ENCODE measurements at places on chromosomes 2 and 18. TPM values are rescaled to one million over a fixed set of nuclear protein-coding genes. Genes with fewer than 3 reads are reported as not detected.

DNA sequence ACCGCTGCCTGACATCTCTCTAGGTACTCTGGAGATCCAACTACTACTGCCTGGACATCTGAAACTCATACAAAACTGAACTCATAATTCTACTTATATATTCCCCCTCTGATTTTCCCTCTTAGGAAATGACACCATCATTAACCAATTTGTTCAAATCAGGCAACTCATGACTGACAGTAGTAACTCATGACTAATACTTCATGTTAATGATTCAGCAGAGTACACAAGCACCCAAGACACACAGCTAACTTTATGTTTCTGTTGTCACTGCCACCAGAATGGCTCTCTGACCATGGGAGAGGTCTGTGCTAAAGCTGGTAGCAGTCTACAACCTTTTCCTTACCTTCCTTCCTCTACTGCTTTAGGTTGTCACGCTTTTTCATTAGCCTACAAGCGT lies 91.1 kb downstream of the ITSN2 start:
- DNase-seq: no peak

- no peak for DNase-seq
These were observed 130.1 kb downstream of the GCA start for GRCh38 chr2:162473986-162474385.

GRCh38 chr2:104562537-104562936 lies 291.4 kb upstream of the POU3F3 start:
- DNase-seq: no peak

- DNase-seq: no peak
These were observed 21.5 kb downstream of the SH2D6 start for GRCh38 chr2:85439986-85440385.

GRCh38 chr2:150873396-150873772 lies 385.9 kb upstream of the RND3 start:
- no peak for DNase-seq

GRCh38 chr18:23981369-23981980 lies 33.1 kb upstream of the TTC39C start:
- DNase-seq: no peak

DNA sequence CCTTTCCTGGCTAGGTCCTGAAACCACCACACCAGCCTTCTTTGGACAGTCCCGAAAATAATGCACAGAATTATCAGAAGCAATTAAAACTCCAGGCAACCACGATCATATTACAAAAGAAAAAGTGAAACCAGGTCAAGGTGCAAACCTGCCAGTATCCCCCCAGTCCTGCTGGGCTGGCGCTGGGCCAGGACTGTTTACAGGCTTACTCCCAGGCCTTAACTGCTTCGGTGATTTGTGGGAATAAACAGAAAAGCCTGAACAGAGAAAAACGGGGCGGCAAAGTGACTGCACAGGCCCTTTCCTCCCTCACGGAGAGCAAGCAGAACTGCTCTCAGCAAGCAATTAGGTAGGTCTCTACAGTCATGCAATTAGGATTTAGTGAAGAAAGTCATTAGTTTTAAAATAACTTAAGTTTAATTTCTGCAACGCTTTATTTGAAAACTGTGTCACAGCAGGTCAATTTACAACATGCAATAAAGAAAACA lies 1.3 kb downstream of the HDAC4 start:
- no peak for DNase-seq

- DNase-seq: no peak
These were observed 305.5 kb upstream of the HDAC4 start for GRCh38 chr2:239706367-239706766.

DNA sequence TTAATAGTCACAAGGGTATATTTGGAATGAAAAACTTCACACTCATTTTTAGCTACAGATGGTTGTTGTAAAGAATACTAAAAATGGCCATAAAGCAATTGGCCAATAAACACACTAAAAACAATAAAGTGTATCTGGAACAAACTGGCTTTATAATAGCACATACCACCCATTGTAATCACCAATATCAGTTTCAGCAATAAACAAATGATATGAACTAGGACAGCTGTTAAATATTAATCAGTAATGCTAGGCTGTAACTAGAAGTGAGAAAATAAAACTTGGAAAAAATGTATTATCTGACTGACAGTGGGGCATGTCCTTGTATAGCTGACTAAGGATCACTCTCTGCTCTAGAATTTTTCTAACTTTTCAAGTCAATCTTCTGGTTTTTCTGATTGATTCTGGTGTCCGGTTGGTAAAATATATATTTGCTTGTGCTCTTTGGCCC lies 312.5 kb downstream of the RND3 start:
- DNase-seq: no peak

DNA sequence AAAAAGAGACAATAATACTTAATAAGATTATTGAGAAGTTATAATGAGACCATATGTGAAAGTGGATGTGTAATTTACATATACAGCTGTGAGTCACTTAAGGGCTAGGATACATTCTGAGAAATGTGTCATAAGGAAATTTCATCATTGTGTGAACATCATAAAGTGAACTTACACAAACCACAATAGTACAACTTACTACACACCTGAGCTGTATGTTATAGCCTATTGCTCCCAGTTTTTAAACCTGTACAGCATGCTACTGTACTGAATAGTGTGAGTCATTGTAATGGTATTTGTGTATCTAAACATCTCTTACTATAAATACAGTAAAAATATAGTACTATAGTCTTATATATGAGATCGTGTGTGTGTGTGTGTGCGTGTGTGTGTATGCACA lies 1420.3 kb upstream of the PIK3C3 start:
- no peak for DNase-seq

GRCh38 chr2:96957244-96957643 lies 29.1 kb downstream of the FAM178B start:
- DNase-seq: no peak

- DNase-seq: no peak
These were observed 3.7 kb upstream of the IL1RN start for GRCh38 chr2:113123726-113124125.

DNA sequence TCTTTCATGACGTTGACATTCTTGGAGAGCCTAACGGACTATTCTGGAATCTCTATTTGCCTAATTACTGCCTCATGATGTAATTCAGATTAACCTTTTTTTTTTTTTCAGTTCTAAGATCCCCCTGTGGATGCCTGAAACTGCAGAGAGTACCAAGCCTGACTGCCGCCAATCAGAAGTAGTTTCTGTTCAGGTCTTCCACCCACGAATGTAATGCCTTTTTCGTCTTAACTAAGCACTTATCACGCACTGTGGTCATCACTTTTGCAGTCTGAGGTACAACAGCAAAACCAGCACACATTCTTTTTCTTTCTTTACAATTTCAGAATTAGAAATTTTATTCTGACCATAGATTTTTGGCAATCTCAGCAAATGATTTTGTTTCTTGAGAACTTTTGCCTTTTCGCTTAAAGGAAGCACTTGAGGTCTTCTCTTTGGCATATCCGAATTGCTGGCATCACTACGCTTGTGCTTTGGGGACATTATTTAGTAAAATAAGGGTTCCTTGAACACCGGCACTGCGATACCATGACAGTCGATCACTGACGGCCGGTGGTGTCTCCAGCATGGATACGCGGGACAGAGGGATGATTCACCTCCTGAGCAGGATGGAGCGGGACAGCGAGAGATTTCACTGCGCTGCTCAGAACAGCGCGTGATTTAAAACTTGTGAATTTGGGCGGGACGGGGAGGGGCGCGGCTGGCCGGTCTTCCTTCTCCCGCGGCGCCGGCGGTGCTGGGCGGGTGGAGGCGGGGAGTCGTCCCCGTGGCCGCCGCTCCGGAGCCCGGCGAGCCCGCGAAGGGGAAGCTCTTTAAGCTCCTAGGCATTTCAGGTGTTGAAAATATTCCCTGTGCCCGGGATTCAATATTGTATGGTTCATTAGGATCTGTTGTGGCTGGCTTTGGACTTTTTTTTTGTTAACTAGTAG lies 32.0 kb upstream of the GPR55 start:
- DNase-seq: peak; percentile 32

- DNase-seq: no peak
These were observed 636 bp upstream of the IMMT start for GRCh38 chr2:86195808-86196387.

GRCh38 chr2:96547203-96547641 lies 10.7 kb downstream of the ARID5A start:
- DNase-seq: no peak

- DNase-seq: peak; percentile 49
These were observed 809 bp downstream of the DBI start for GRCh38 chr2:119367472-119368099.

- DNase-seq: no peak
These were observed 41.6 kb upstream of the MAP4K4 start for GRCh38 chr2:101655702-101656422.

- no peak for DNase-seq
These were observed 27.8 kb upstream of the RNF125 start for GRCh38 chr18:31990823-31991222.

DNA sequence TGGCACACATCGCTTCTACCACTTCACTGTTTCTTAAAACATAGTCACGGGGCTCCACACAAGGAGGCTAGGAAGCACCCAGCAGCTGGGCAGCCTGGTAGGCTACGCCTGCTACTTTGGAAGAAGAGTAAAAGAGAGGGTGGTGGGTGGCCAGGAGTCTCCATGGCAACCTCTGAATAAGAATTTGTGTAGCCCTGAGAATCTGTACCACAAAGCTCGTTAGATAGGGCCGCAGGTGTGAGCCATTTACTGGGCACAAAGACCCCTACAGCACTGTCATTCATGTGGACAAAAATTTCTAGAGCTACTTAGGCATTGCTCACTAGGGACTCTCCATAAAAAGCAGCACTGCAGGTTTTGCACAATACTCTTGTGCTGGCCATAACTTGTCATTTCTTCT lies 166.4 kb upstream of the MSH6 start:
- no peak for DNase-seq

Gene SPEG
- total RNA-seq: 13.0 TPM

Gene SLC4A3
- 31.8 TPM for total RNA-seq

Gene EVX2
- total RNA-seq: not detected

Gene BBS5
- 12.6 TPM for total RNA-seq

Gene SLC5A7
- 1.6 TPM for total RNA-seq

Gene RPIA
- 10.2 TPM for total RNA-seq

Gene UGT1A5
- total RNA-seq: not detected

Gene KRTCAP3
- not detected for total RNA-seq

Gene ASB18
- total RNA-seq: 0.82 TPM

Gene CBLN2
- 280 TPM for total RNA-seq

Gene ZSWIM2
- 0.41 TPM for total RNA-seq

Gene TEKT4
- total RNA-seq: under 0.01 TPM

Gene CABYR
- 24.1 TPM for total RNA-seq

Gene TFPI
- 27.7 TPM for total RNA-seq

Gene IGFBP5
- total RNA-seq: 26.1 TPM
